ENCODE measurements at places on chromosomes 16 and 17.

DNA sequence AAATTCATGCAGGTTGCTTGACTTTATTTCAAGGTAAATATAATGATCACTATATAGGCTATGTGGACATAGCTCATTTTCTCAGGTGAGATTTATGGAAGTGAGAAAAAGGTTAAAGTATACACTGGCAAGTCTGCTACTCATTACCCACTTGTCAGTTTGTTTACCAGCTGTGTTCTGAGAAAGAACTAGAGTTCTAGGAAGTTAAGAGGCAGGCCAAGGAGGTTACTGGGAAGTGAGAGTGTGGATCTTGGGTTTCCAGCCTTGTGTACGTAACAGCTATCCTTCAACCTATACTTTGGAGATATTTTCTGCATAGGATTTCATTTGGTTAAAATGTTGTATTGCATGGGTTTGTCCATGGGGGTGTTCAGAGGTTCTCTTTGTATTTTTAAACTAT is 31.9 kb upstream of the COX10 start:
- DNase-seq, result no peak

DNA sequence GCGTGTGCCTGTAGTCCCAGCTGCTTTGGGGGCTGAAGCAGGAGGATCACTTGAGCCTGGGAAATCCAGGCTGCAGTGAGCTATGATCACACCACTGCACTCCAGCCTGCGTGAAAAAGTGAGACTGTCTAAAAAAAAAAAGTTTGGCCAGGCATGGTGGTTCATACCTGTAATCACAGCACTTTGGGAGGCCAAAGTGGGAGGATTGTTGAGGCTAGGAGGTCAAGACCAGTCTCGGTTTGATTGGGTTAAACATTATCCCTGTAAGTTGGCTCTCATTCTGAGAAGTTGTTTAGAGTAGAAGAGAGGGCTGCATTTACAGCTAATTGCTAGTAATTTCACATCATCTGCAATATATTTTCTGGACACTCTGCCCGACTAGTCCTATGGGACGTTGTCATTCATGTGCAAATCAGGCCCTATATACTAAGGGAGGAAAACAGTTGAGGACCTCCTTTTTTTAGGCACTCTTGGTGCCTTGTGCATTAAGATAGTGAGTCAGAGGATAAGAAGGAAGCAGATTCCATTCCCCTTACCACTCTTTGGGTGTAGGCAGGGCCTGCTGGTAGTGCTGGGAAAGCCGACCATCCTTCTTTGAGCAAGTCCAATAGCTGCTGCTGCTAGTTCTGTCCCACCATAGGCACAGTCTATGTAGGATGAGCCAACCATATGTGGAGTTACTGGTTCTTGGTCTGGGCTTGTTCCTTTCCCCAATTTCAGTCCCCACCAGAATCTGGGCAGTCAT is 18.7 kb downstream of the HMOX2 start:
- peak; percentile 62 for DNase-seq

GRCh38 chr17:21298983-21299519 is 14.5 kb downstream of the MAP2K3 start:
- DNase-seq, result no peak

GRCh38 chr17:75877752-75878173 is 618 bp downstream of the TRIM47 start:
- peak; percentile 51 for DNase-seq

DNA sequence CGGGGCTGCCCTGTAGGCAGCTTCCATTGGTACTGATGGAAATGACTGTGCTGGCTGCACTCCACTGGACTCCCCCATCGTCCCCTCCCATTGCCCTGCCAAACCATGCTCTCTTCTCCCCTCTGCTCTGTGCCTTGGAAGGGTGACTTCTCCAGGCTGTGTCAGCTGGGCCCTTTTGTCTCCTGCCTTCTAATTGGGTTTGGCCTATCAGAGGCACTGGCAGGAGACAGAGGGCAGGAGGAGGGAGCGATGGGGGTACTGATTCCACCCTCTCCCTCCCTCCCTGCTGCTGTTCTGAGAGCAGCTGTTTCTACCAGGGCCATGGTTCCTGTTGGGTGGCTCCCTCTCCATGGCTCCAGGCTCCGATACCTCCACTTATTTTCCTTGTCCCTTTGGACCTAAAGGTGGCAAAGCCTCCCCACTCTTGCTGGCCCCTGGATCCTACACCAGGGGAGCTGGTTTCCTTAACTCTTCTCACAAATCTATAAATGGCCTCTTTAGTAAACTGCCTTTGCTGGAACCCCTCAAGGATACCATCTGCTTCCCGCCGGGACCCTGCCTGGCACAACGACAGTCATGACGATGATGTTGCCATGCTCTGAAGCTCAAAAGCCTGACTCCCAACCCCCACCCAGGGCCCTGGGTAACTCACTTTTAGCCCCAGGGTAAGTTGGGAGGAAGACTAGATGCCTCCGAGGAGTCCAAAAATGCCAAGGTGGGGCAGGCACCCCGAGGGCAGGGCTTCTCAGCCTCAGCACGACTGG is 123.8 kb upstream of the RPL38 start:
- no peak for DNase-seq

- DNase-seq, result no peak
Measured at GRCh38 chr17:56528696-56529095, 64.8 kb upstream of the NOG start.

DNA sequence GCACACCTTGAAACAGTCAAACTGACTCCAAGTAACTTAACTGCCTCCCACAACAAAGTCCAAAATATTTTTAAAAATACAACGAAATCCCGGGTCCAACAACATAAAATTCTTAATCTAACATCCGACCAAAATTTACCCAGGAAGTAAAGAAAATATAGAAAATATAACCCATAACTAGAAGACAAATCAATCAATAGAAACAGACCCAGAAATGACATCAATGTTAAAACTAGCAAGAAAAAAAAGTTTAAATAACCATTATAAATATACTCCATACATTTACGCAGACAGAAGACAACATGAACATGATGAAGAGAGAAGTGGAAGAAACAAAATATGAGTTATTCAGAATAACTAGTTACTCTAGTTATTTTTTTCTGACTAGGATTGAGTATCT is 3.7 kb downstream of the ZNF597 start:
- DNase-seq, result no peak

All from RWPE1 (cell line).